ENCODE measurements at places on chromosomes 6 and 20.

DNA sequence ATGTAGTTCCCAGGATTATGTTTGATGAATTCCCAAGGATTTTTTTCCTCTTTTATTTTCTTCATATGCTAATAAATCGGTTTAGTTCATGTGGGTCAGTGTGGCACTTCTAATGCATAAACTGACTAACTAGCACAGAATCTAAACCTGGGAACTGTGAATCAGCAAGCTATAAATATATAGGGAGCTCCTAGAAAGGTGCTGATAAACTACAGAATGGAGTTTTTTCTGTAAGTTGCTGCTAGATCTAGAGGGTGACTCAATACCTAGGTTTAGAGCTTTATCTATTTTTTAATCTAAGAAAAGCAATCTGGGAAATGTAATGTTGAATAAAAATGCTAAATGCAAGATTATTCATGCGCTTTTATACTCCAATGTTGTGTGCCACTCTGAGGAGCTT lies 118.8 kb upstream of the PTCHD4 start:
- H3K36me3 ChIP-seq = no peaks in the 10 kb centered on the region
- no peak overlapping the region for H3K27ac ChIP-seq
- no peaks in the 10 kb centered on the region for H3K4me1 ChIP-seq
- no peak overlapping the region for H3K4me3 ChIP-seq

DNA sequence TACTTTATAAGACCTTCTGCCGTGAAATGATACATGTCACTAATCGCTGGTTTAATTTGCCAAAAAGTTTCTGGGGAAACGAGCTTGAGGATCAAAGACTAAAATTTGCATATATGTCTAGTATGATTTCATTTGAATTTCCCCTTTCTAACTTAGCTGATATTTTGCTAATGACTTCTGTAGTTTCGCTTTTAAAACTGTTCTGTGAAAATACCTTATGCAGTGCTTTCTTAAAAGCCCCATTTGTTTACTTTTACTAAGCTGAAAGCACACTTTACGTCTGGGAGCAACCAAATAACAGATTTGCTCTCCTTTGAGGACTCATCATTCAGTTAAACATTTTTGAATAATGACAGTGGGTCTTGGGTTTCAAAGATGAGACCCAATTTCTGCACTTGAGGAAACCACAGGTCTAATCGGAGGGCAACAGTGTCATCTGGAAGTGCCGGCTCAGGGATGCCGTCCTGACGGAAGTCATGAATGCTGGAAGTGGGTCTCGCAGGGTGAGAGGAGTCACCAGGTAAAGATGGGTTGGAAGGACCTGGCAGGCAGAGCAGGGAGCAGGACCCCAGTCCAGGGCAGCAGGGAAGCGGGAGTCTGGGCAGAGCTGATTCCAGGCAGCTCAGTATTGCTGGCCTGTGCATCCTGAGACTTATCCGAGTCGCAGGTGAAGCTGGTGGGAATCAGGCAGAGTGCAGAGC lies 33.2 kb downstream of the PLEKHG1 start:
- DNase-seq = no peak
- no peaks in the 10 kb centered on the region for H3K27me3 ChIP-seq
- H3K36me3 ChIP-seq = no peaks in the 10 kb centered on the region
- peak overlapping the region; percentile 15 for H3K4me3 ChIP-seq
- peak overlapping the region; percentile 20 for H3K27ac ChIP-seq
- peaks cover 5% of the 10 kb centered on the region for H3K4me1 ChIP-seq

DNA sequence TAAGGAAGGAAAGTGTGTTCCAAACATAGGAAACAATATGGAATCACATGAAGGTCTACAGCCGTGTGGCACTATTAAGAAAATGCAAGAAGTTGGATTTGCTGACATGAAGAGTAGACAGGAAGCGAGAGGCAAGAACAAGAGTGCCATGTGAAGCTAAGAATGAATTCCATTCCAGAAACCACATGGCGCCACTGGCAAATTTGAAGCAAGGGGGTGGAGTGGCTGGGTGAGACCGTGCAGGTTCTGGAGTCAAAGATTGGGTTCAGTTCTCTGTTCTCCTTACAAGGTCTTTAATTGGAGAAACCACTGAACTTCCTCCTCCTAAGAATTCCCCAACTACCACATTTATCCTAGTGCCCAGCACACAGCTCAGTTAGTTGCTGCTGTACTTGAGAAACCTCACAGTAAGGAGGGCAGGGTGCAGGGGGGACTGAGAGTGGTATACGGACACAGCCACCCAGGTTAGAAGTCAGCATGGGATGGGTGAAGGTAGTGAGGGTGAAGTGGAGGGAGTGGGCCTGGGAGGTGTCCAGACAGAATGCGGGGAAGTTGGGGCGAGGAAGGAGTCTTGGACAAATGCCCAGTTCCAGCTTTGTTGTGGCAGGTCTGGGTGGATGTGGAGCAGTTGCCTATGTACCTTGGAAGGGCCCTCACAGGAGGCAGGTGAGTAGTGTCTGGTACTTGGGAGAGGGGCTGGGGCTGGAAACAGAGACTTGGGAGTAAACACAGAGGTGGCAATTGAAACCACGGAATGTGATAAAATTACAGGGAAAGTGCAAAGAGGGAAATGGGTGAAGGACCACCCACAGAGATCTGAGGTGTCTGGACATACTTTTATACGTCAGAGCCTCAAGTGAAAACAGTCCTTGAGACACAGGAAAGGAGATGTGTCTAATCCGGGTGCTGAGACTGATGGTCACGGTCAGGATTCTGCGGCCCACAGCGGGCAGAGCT lies 14.3 kb downstream of the LYRM4 start:
- no peak for DNase-seq
- no peaks in the 10 kb centered on the region for H3K4me1 ChIP-seq
- no peaks in the 10 kb centered on the region for H3K27me3 ChIP-seq

GRCh38 chr6:78231002-78231401 lies 578.2 kb downstream of the MEI4 start:
- DNase-seq = no peak
- no peaks in the 10 kb centered on the region for H3K4me1 ChIP-seq
- no peak overlapping the region for H3K4me3 ChIP-seq
- no peaks in the 10 kb centered on the region for H3K36me3 ChIP-seq

GRCh38 chr6:71533939-71534379 lies 245.3 kb downstream of the OGFRL1 start:
- H3K27me3 ChIP-seq = no peaks in the 10 kb centered on the region
- DNase-seq = no peak
- H3K27ac ChIP-seq = no peak overlapping the region
- H3K4me1 ChIP-seq = no peaks in the 10 kb centered on the region

- H3K27ac ChIP-seq = no peak overlapping the region
- no peaks in the 10 kb centered on the region for H3K27me3 ChIP-seq
- DNase-seq = no peak
- H3K36me3 ChIP-seq = peaks cover under 1% of the 10 kb centered on the region
- no peaks in the 10 kb centered on the region for H3K4me1 ChIP-seq
Measured at GRCh38 chr6:106574741-106575458, 54.4 kb downstream of the RTN4IP1 start.

GRCh38 chr20:3358676-3359340 lies 48.7 kb downstream of the DNAAF9 start:
- H3K4me3 ChIP-seq = no peak overlapping the region
- no peaks in the 10 kb centered on the region for H3K4me1 ChIP-seq
- no peak overlapping the region for H3K27ac ChIP-seq

DNA sequence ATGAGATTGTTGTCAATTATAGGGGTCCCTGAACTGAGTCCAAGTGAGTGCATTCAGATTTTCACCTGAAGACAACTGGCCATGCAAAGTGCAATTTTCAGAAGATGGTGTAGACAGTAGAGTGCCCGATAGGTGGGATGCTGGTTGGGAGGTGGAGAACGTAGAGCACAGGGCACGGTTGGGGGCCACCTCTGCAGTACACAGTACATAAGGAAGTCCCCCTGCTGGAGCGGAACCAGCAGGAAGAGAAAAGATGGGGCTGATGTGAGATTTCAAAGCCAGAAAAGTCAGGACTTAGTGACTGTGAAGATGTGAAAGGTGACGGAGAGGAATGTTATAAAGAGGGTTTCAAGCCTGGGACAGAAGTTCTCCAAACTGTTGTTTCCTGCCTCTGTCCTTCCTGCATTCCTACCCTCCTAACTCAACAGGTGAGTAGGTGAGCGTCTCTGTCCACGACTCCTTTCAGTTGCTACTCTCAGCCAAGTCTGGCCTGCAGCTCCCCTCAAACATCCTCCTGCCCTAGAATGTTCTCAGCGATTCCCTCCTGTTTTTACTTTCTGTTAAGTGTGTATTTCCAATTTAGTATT lies 330.8 kb downstream of the PRL start:
- H3K4me3 ChIP-seq = no peak overlapping the region
- H3K36me3 ChIP-seq = no peaks in the 10 kb centered on the region
- no peaks in the 10 kb centered on the region for H3K27me3 ChIP-seq
- DNase-seq = no peak
- H3K27ac ChIP-seq = no peak overlapping the region
- H3K4me1 ChIP-seq = no peaks in the 10 kb centered on the region

- H3K4me1 ChIP-seq = no peaks in the 10 kb centered on the region
- H3K36me3 ChIP-seq = no peaks in the 10 kb centered on the region
- no peak overlapping the region for H3K27ac ChIP-seq
- H3K27me3 ChIP-seq = no peaks in the 10 kb centered on the region
Measured at GRCh38 chr6:75166773-75167172, 39.1 kb downstream of the COL12A1 start.

GRCh38 chr6:88359530-88360202 lies 193.5 kb upstream of the CNR1 start:
- H3K27ac ChIP-seq = no peak overlapping the region
- DNase-seq = no peak
- H3K4me1 ChIP-seq = no peaks in the 10 kb centered on the region
- no peaks in the 10 kb centered on the region for H3K27me3 ChIP-seq
- no peaks in the 10 kb centered on the region for H3K36me3 ChIP-seq

DNA sequence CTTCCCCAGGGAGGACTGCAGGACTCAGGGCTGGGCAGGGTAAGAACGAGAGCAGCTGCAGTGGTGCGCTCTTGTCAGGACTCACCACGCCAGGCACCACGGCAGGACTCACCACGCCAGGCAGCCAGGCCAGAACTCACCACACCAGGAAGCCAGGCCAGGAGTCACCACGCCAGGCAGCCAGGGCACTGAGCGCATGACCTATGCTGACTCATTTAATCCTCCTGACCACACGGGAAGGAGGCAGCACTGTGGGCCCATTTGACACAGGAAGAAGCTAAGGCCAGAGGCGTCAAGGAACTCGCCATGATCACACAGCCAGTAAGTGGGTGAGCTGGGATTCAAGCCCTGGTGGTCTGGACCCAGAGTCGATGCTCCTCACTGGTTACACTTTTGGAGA lies 189.3 kb downstream of the PREX1 start:
- DNase-seq = no peak
- H3K27me3 ChIP-seq = no peaks in the 10 kb centered on the region
- H3K36me3 ChIP-seq = peaks cover 51% of the 10 kb centered on the region
- H3K27ac ChIP-seq = no peak overlapping the region

- no peaks in the 10 kb centered on the region for H3K36me3 ChIP-seq
- H3K27me3 ChIP-seq = peaks cover 16% of the 10 kb centered on the region
- no peak for DNase-seq
- peaks cover 15% of the 10 kb centered on the region for H3K4me1 ChIP-seq
- peak overlapping the region; percentile 24 for H3K27ac ChIP-seq
Measured at GRCh38 chr6:30006170-30007131, 54.6 kb upstream of the POLR1H start.

DNA sequence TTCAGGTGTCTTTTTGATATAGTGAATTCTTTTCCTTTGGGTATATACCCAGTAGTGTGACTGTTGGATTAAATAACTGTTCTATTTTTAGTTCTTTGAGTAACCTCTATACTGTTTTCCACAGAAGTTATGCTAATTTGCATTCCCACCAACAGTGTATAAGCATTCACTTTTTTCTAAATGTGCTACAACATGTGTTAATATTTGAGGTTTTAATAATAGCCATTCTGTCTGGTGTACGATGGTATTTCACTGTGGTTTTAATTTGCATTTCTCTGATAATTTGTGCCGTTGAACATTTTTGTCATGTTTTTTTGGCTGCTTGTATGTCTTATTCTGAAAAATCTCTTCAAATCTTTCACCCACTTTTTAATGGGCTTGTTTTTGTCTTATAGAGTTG lies 563.5 kb downstream of the GRIK2 start:
- H3K36me3 ChIP-seq = no peaks in the 10 kb centered on the region
- H3K27ac ChIP-seq = no peak overlapping the region
- no peak overlapping the region for H3K4me3 ChIP-seq
- H3K4me1 ChIP-seq = no peaks in the 10 kb centered on the region
- DNase-seq = no peak

GRCh38 chr20:36866164-36866563 lies 9.8 kb upstream of the TLDC2 start:
- no peak overlapping the region for H3K4me3 ChIP-seq
- no peaks in the 10 kb centered on the region for H3K36me3 ChIP-seq
- no peaks in the 10 kb centered on the region for H3K27me3 ChIP-seq
- H3K27ac ChIP-seq = no peak overlapping the region
- DNase-seq = no peak
- H3K4me1 ChIP-seq = no peaks in the 10 kb centered on the region

DNA sequence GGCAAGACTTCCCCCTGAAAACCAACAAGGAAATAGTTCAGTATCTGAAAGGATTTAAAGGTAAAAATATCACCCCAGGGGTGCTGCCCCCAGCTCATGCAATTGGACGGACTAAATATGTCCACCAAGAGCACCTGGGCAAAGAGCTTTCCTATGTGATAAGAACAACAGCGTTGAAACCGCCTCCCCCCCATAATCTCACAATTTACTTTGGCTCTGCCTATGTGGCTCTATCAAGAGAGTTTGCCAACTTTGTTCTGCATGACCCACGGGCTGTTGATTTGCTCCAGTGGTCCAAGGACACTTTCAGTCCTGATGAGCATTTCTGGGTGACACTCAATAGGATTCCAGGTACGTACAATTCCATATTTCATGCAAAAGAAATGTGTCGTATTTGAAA lies 35.8 kb downstream of the GCNT2 start:
- no peak for DNase-seq
- H3K4me3 ChIP-seq = no peak overlapping the region
- H3K27ac ChIP-seq = no peak overlapping the region
- H3K4me1 ChIP-seq = no peaks in the 10 kb centered on the region
- H3K27me3 ChIP-seq = no peaks in the 10 kb centered on the region
- no peaks in the 10 kb centered on the region for H3K36me3 ChIP-seq

- peaks cover 31% of the 10 kb centered on the region for H3K4me1 ChIP-seq
- H3K27ac ChIP-seq = no peak overlapping the region
- no peaks in the 10 kb centered on the region for H3K36me3 ChIP-seq
- H3K27me3 ChIP-seq = no peaks in the 10 kb centered on the region
Measured at GRCh38 chr6:158056804-158057203, 75.1 kb downstream of the SYNJ2 start.

DNA sequence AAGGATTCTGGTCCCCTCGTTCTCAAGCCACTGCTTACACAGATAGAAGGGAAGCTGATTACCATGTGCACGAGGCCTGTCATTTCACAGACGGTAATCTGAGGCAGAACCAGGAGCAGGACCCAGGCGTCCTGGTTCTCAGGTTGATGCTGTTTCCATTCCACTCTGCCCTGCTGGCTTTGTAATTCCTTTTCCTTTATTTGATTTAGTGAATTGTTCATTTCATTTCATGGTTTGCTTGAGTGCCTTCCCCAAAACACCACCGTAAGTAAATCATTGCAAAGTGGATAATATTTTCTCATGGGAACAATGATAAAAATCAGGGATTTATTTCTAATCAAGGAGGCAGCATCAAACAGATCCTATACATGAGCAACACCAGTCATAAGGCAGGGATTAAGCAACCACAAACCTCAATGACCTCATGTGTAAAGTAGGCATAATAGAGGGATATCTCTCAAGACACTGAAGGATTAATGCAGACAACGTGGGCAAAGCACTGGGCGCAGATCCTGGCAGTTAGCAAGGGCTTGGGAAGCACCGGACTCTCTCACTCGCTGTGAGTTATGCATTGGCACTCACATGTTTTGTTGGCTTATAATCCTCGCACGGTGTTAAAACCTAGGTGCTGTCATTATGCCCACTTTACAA lies 229.5 kb upstream of the FOXQ1 start:
- H3K4me3 ChIP-seq = no peak overlapping the region
- no peaks in the 10 kb centered on the region for H3K27me3 ChIP-seq
- no peak for DNase-seq
- no peak overlapping the region for H3K27ac ChIP-seq
- H3K36me3 ChIP-seq = no peaks in the 10 kb centered on the region
- H3K4me1 ChIP-seq = no peaks in the 10 kb centered on the region
